ENCODE measurements at places on chromosomes 2 and 18.

- DNase-seq, result no peak
These were observed 198.9 kb downstream of the AGAP1 start for GRCh38 chr2:235692671-235693171.

GRCh38 chr2:176284461-176285049, 15.3 kb downstream of the MTX2 start:
- DNase-seq, result no peak

GRCh38 chr2:86633155-86633651, 9.5 kb upstream of the RNF103 start:
- no peak for DNase-seq

GRCh38 chr18:25621144-25621543, 269.2 kb upstream of the ZNF521 start:
- DNase-seq, result no peak

GRCh38 chr2:11305958-11306357, 38.5 kb downstream of the ROCK2 start:
- no peak for DNase-seq

GRCh38 chr2:222561817-222562645, 93.9 kb downstream of the FARSB start:
- DNase-seq, result no peak

- peak; percentile 24 for DNase-seq
These were observed 38.6 kb upstream of the GPC1 start for GRCh38 chr2:240396623-240397541.

GRCh38 chr2:191439481-191439880, 194.3 kb downstream of the MYO1B start:
- DNase-seq, result no peak

GRCh38 chr2:203407496-203407895, 79.3 kb downstream of the ABI2 start:
- no peak for DNase-seq

DNA sequence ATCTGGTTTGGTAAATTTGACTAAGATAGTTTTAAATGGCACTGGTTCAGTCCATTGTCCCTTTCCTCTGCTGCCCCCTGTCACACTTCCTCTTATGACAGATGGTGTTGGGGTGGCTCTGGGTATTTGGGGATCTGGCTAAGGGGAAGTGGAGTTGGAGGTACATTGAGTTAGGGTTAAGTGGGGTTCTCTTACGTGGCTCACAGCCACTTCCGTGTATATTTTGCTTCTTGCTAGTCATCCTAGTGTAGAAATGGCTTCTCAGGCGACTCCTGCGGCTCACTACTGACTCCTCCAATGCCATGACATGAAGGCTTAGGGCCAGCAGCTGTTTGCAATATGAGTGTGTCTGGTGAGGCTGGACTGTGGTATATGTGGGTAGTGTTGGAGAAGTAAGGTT, 187.0 kb downstream of the HAUS1 start:
- DNase-seq, result no peak

DNA sequence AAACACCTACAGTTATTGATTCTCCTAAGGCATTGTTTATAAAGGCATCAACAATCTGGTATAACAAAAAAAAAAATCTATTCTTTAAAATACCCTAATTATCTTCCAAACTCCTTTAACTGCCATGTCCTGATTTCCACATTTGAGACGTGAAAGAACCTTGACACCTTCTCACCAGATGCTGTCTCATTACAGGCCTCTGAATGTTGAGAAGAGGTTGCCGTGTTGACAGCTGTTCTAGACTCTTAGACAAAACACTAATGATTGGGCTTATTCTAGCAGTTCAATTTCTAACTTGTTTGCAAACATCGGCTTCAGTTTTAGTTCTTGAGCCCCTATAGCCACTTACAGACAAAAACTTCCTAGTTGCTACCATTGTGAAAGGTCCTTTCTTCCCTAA, 988.8 kb downstream of the LRP1B start:
- no peak for DNase-seq

DNA sequence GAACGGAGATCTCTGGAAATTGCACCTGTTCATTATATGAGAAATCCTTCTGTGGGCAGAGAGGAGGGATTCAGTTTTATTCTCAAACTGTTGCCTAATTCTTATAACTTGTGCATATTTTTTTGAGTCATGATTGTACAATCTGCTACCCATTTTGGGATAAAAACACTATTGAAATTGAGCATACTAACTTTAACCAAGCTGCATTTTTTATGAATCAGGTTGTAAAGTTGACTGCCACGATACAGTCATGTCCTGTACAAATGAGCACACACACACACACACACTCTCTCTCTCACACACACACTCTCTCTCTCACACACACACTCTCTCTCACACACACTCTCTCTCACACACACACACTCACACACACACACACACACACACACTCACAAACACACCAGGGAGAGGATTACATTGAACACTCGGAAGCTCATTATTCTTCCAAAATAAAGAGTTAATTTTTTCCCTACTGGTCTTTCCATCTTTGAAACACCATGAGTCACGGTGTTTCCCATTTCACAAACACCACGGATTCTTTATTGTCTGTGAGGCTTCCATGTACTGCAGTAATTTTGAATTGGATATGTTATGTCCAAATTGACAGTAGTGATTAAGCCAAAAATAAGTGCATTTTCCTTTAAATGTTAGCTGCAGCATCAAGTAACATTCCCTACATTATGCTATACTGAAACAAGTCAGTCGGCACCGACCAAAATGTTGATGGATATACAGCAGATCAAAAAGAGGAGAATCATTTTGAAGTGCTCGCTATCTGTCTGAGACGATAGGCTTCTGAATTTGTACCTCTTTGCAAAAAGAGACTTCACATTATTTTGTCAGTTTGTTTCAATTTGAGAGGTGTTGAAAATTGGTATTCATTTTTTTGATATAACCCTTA, 216.9 kb downstream of the ARHGAP15 start:
- DNase-seq, result no peak

DNA sequence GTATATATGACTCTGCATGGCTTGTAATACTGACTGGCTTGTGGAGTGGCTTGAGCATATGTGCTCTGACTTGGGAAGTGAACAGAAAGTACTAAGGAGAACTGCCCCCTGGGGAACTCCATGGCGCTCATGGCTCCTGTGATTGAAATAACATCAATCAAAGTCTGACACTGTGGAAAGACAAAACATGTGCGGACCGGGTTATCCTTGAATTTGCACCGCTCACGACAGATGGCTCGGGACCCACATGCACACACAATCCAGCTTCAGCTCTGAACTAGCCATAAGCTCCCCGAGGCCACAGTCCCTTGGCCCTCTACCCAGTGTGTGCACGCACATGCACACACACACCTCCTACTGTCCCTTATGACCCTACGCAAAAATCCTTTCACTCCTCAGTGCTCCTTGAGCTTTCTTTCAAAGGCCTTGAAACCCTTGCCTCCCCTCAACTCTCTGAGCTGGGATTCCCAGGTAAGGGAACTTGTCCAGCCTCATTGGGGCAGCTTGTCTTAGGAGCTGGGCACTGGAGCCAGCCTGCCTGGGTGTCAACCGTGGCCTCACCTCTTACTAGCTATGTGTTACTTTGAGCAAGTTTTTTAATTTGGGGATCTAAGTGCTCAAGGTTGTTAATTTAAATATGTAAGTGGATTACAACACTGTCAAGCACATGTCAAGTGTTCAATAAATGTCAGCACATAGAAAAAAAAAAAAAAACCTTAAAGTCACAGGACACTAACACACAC, 43.6 kb downstream of the MRPS5 start:
- no peak for DNase-seq

GRCh38 chr2:144136297-144137010, 383.5 kb downstream of the ZEB2 start:
- DNase-seq, result no peak

Data from activated naive CD8-positive, alpha-beta T cell treated with anti-CD3 and anti-CD28 coated beads, Interleukin-2, amount 10 ng/mL, durations not matched to agents 7 days and 5 days (primary cell).